ENCODE measurements at places on chromosomes 13 and 19.

DNA sequence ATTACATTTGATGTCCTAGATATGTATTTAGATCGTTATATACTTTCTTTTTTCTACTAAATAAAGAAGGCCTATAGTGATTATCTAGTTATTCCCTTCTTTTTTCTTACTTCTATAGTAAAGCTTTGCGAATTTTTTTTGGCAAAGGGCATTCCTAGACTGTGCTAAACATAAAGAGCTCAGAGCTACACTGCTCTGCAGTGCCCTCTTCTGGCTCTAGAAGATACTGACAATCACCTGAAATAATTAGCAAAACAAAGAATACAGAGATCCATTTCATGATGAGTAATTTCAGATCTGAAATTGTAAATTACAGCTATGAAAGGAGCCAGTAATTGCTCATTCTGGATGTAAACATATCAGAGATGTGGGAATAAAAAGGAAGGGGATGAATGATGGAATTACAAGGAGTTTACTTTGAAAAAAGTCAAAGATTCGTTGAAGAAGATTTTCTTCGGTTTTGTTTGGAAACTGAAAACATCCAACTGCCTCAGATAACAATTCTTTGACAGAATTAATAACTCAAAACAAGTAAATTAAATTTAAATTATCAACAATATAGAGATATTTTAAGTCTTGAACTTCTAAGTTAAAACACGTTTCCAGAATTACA, 288.5 kb downstream of the NALCN start:
- peak; percentile 33 for DNase-seq

DNA sequence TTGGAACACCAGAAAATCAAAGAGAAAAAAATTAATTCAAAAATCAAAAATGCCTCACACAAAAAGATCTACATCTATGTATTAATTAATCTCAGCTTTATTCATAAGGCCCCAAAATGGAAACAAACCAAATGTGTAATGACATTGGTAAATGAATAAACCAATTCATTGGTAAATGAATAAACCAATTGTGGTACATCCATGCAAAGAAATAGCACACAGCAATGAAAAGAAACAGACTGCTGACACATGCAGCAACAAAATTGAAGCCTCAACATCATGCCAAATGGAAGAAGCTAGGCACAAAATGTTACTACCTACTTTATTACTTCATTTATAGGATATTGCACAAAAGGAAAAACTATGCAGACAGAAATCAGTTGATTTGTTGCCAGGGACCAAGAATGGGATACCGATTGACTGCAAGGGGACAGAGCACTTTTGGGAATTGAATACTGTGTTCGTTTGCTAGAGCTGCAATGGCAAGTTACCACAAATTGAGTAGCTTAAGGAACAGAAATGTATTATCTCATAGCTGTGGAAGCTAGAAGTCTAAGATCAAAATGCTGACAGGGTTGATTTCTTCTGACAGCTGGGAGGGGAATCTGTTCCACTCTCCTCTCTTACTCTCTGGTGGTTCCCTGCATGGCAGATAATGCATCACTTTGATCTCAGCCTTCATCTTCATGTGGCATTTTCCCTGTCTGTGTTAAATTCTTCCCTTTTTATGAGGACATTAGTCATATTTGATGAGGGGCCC, 252.8 kb downstream of the RFC3 start:
- DNase-seq = no peak

- no peak for DNase-seq
Observed at GRCh38 chr13:46140044-46140443, 35.2 kb upstream of the CPB2 start.

DNA sequence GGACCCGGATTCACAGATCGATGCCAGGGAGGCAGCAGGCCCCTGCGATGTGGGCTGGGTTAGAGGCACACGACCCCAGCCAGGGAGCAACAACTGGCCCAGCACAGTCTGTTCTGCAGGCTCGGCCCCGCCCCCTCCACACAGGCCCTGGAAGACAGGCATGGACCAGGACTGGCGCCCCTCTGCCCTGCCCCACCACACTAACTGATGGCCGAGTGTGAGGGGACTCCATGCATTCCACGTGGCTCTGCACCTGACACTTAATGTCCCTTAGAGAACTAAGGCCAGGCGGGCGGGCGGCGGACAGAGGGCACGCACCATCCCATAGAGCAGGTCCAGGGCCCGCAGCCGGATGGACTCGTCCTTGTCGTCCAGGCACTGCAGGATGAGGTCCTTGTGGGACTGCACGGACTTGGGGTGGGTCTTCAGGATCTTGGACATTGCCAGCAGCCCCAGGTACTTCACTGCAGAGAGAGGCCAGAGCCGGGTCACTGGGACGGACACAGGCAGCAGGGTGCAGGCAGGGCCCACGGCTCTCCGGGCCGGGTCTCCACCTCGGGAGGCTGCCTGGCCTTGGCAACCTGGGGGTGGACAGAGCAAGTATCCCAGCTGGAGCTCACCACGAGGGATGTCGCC, 24.8 kb downstream of the IZUMO4 start:
- DNase-seq = no peak

DNA sequence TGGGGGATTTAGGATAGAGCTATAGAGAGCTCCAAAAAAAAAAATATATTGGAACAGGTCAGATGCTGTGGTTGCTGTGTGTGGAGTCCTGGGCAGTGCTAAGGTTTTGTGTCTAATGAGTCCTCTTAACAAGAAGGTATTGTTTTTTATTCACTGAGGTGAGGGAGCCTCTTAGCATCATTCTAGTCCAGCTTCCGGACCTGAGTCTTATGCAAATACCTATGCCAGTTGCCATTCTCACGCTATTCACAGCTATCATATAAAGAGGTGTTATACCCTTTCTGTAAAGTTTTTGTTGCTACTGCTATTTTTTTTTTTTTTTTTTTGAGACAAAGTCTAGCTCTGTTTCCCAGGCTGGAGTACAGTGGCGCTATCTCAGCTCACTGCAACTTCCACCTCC, 1.4 kb downstream of the NLRP2 start:
- no peak for DNase-seq

GRCh38 chr13:81872581-81872980, 1531.7 kb upstream of the SPRY2 start:
- no peak for DNase-seq
